ENCODE measurements at places on chromosomes 1 and 21. TPM values are rescaled to one million over a fixed set of nuclear protein-coding genes. Genes with fewer than 3 reads are reported as not detected.
A peak's percentile ranks its signal among the peaks of the same experiment; 100 is the strongest.

DNA sequence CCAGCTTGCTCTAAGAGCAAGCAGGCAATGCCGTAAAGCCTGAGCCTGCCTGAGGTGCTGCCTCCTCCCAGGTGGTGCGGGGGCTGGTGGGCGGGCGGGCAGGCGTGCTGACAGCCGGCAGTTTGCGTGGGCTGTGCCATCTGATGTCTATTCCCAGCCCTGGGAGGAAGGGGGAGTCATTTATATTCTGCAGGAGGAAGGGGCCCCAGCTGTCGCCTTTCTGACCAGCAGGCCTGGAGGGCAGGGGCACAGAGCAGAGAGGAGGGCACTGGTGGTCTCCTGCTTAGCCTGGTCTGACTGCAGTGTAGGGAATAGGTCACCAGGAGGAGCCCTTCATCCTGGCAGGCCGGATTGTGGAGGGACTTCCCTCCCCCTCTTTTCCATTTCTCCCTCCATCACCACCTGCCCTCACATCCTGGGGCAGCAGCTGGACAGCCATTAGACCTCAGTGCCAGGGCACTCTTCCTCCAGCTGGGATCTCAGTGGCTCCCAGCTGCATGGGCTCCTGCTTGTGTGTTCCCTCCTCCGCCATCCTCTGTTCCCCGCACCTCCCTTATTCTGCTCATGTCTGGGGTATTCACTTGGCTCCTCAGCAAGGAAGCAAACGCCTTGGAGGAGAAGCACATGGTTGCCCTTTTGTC lies 4.4 kb downstream of the CYB561D1 start:
- H3K27ac ChIP-seq = peak overlapping the region; percentile 20
- DNase-seq = no peak
- no peaks in the 10 kb centered on the region for H3K27me3 ChIP-seq
- peaks cover 94% of the 10 kb centered on the region for H3K4me1 ChIP-seq

DNA sequence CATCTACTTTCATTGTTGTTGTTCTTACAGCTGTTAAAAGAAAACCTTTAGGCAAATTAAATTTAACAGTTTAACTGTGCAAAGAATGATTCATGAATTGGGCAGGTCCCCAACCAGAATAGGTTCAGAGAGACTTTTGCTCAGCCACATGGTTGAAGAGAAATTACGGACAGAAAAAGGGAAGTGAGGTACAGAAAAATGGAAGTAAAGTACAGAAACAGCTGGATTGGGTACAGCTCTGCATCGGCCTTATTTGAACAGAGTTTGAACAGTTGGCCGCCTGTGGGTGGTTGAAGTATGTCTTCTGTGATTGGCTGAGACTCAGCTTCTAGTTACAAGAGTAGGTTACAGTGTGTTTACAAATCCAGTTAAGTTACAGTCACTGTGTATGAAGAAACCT lies 210.1 kb downstream of the FGGY start:
- H3K27ac ChIP-seq = no peak overlapping the region
- H3K27me3 ChIP-seq = no peaks in the 10 kb centered on the region
- H3K4me1 ChIP-seq = no peaks in the 10 kb centered on the region
- no peak overlapping the region for H3K4me3 ChIP-seq
- no peak for DNase-seq

Gene MYBPH
- total RNA-seq = not detected

Gene ISG20L2
- total RNA-seq = 53.1 TPM

Gene OR2L13
- total RNA-seq = 0.17 TPM

Data from CD4-positive, alpha-beta memory T cell (primary cell).